ENCODE measurements at places on chromosomes 13 and 19. TPM values are rescaled to one million over a fixed set of nuclear protein-coding genes. Genes with fewer than 3 reads are reported as not detected.

- DNase-seq, result no peak
These were observed 9.6 kb downstream of the ABHD13 start for GRCh38 chr13:108227651-108228272.

- no peak for DNase-seq
These were observed 122.4 kb upstream of the FREM2 start for GRCh38 chr13:38564256-38565150.

Gene NLRP7
- total RNA-seq, result 11.7 TPM

- DNase-seq, result no peak
These were observed 591.7 kb downstream of the GPC6 start for GRCh38 chr13:93818345-93818744.

GRCh38 chr13:112450904-112451240, 74.7 kb downstream of the SPACA7 start:
- no peak for DNase-seq

Gene ZNF625
- total RNA-seq, result 8.2 TPM

DNA sequence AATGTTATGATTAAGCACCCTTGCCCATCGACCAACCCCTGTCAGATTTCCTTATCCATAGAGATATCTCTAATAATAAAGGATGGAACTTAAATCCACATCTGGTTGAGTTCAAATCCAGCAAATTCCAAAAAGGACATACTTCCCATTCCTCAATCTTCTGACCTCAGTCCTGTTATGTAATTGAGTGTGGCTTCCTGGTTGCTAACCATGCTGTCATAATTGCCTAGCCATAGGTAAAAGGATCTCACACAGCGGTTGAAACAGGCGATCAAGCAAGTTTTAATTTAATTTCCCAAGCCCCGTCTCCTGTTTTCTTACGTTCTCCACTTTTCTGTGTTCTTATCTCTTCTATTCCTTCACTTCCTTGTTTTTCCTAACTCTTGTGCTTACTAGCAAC, 550.3 kb downstream of the GPC6 start:
- DNase-seq, result no peak

GRCh38 chr19:43380771-43381386, 27.4 kb downstream of the CD177 start:
- DNase-seq, result no peak

Gene FCER2
- total RNA-seq, result 0.79 TPM

DNA sequence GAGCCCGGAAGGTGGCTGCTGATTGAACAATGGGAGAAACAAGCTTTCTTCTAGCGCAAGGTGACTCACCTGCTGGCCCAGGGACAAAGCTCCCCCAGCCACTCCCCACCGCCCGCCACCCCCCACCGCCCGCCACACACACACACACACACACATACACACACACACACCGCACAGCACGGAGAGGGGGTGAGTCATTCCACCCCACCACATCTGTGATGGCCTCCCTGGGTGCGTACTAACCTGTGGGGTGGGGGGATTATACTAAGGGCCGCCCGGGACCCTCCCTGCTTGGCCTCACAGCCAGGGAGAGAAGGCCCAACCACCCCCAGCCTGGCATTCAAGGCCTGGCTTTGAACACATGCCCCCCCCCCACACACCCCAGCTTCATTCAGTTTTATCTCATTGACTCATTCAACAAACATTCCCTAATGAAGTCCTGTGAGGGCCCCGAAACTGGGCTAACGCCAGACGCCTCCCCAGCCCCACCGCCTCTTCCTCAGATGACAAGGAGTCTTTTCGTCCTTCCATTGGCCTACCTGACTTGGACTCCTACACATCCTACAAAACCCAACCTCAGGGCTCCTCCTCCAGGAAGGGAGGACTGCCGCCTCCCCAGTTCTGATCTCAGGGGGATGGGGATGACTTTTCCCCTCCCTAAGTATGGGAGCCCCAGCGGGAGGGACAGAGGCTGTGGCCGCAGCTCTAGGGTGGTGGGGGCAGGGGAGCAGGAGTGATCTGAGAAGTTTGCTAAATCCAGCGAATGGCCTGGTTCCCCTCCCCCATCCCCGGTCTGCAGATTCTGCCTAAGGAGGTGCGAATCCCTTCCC, 5.8 kb upstream of the ONECUT3 start:
- DNase-seq, result no peak

Gene GPR4
- total RNA-seq, result 1.9 TPM

Gene UBE2M
- total RNA-seq, result 65.2 TPM

Gene ZNF841
- 26.9 TPM for total RNA-seq

Gene HSH2D
- 0.55 TPM for total RNA-seq

All from testis (tissue), 5 donors.